HFFc6 (cell line): ENCODE measurements at places on chromosomes 6 and 20.
A peak's percentile ranks its signal among the peaks of the same experiment; 100 is the strongest.

- H3K4me1 ChIP-seq = peaks cover 10% of the 10 kb centered on the region; the same call in 1 of the 2 replicates
- H3K27me3 ChIP-seq = peaks cover 20% of the 10 kb centered on the region
- H3K4me3 ChIP-seq = peak overlapping the region; percentile 67
Measured at GRCh38 chr6:26501482-26501986, 1.4 kb downstream of the BTN1A1 start.

- H3K4me3 ChIP-seq = no peak overlapping the region
- no peak overlapping the region for H3K27ac ChIP-seq
- H3K27me3 ChIP-seq = peaks cover 27% of the 10 kb centered on the region
- no peaks in the 10 kb centered on the region for H3K36me3 ChIP-seq
Measured at GRCh38 chr20:63129991-63130657, 85.8 kb downstream of the YTHDF1 start.

GRCh38 chr20:1300083-1300840, 28.7 kb downstream of the SDCBP2 start:
- H3K36me3 ChIP-seq = peaks cover 10% of the 10 kb centered on the region; the same call in 1 of the 2 replicates
- peak overlapping the region; percentile 85; the same call in 1 of the 2 replicates for H3K27ac ChIP-seq
- no peak overlapping the region for H3K4me3 ChIP-seq
- peaks cover 13% of the 10 kb centered on the region for H3K4me1 ChIP-seq
- no peaks in the 10 kb centered on the region; the same call in none of the 2 replicates for H3K27me3 ChIP-seq

GRCh38 chr20:63568986-63569949, 4.8 kb downstream of the HELZ2 start:
- H3K27ac ChIP-seq = no peak overlapping the region
- H3K4me3 ChIP-seq = no peak overlapping the region
- H3K4me1 ChIP-seq = no peaks in the 10 kb centered on the region
- DNase-seq = no peak
- no peaks in the 10 kb centered on the region for H3K36me3 ChIP-seq

DNA sequence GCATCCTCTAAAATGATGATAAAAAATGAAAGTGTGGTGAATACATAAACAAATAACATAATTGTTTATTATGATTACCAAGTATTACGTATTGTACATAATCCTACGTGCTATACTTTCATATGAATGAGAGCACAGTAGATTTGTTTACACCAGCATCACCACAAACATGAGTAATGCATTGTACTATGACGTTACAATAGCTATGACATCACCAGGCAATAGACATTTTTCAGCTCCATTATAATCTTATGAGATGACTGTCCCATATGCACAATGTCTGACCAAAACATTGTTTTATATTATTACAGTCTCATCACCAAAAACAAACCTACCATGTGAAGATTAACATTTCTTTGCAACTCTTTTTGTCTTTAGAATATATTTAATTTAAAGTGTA, 225.7 kb upstream of the TENT5A start:
- H3K36me3 ChIP-seq = peaks cover 12% of the 10 kb centered on the region; the same call in 1 of the 2 replicates
- no peak for DNase-seq
- H3K27me3 ChIP-seq = no peaks in the 10 kb centered on the region

GRCh38 chr6:116019428-116019827, 41.3 kb downstream of the FRK start:
- peaks cover 25% of the 10 kb centered on the region for H3K4me1 ChIP-seq
- no peak overlapping the region for H3K27ac ChIP-seq
- no peaks in the 10 kb centered on the region; the same call in 1 of the 2 replicates for H3K27me3 ChIP-seq
- no peaks in the 10 kb centered on the region for H3K36me3 ChIP-seq
- no peak overlapping the region for H3K4me3 ChIP-seq

- H3K36me3 ChIP-seq = no peaks in the 10 kb centered on the region
- H3K27ac ChIP-seq = no peak overlapping the region
- no peak for DNase-seq
- no peaks in the 10 kb centered on the region for H3K4me1 ChIP-seq
Measured at GRCh38 chr20:52905241-52905994, 66.7 kb upstream of the TSHZ2 start.

- no peak for DNase-seq
- no peak overlapping the region for H3K4me3 ChIP-seq
- no peaks in the 10 kb centered on the region for H3K36me3 ChIP-seq
- no peak overlapping the region for H3K27ac ChIP-seq
- H3K27me3 ChIP-seq = no peaks in the 10 kb centered on the region; the same call in 1 of the 2 replicates
Measured at GRCh38 chr6:79750806-79751205, 119.7 kb downstream of the SH3BGRL2 start.

DNA sequence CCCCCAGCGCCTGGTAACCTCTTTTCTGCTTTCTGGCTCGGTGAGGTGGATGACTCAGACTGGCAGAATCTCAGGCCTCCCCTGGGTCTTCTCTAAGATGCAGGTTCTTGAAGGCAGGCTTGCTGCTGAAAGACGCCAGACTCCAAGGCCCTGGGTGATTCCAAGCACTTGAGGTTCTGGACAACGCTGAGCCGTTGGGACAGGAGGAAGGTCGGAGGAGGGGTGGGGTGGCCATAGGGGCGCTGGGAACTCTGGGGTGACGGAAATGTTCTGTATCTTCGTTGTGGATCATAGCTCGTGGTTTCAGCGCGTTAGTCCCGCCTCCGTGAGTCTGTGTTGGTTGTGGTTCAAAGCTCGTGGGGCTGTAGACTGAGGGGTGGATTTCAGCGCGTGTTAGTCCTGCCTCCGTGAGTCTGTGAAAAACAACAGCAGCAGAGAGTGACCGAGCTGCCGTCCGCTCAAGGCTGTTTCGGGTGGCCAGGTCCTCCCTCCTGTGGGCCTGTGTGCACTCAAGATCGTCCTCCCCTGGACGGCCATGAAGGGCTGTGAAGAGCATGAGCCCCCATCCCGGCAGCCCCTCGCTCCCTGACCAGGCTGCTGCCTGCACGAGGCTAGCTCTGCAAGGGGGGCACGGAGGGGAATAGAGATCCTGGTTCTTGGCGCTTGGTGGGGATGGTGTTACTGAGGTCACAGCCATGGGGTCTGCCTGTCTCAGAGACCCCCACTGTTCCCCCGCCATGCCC, 7.7 kb downstream of the NTSR1 start:
- H3K27ac ChIP-seq = peak overlapping the region; percentile 12; the same call in 1 of the 2 replicates
- no peak overlapping the region for H3K4me3 ChIP-seq
- peaks cover 11% of the 10 kb centered on the region for H3K27me3 ChIP-seq
- peaks cover 25% of the 10 kb centered on the region for H3K36me3 ChIP-seq
- H3K4me1 ChIP-seq = peaks cover 44% of the 10 kb centered on the region

- H3K4me1 ChIP-seq = peaks cover 47% of the 10 kb centered on the region
- H3K27me3 ChIP-seq = peaks cover 1% of the 10 kb centered on the region; the same call in 1 of the 2 replicates
- DNase-seq = peak; percentile 57
- H3K4me3 ChIP-seq = no peak overlapping the region
Measured at GRCh38 chr6:80214436-80215022, 108.1 kb downstream of the BCKDHB start.

DNA sequence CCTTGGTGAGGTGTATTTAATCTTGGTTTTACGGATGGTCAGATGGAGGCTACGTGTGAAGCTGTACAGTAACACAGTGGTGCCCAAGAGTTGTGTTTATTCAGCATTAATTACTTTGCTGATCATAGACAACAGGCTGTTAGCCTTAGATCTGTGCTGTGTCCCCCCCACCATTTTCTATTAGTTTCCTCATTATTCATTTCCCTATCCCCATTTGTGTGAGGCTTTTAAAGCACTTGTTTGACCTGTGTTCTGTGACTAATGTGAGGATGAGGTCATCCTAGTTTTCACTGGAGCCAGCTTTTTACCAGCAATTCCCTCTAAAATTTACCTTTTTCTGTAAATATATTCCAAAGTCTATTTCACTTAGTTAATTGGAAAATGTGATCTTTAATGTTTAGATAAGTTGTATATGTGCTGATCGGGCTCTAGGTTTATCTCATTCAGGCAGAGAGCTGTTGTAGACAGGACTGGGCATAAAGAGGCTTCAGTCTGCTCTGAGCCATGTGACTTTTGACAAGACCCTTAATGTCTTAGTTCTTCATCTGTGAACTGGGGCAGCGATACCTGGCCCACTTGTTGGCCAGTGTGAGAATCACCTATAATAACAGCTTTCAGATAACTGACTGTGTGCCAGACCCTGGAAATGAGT, 8.4 kb downstream of the MAPRE1 start:
- peaks cover 50% of the 10 kb centered on the region for H3K4me1 ChIP-seq
- H3K27me3 ChIP-seq = no peaks in the 10 kb centered on the region
- H3K27ac ChIP-seq = peak overlapping the region; percentile 56

- DNase-seq = no peak
- peaks cover 3% of the 10 kb centered on the region for H3K27me3 ChIP-seq
- peaks cover 30% of the 10 kb centered on the region for H3K4me1 ChIP-seq
- H3K27ac ChIP-seq = no peak overlapping the region
- H3K36me3 ChIP-seq = no peaks in the 10 kb centered on the region
- H3K4me3 ChIP-seq = no peak overlapping the region
Measured at GRCh38 chr20:51526106-51526470, 16.4 kb downstream of the NFATC2 start.

DNA sequence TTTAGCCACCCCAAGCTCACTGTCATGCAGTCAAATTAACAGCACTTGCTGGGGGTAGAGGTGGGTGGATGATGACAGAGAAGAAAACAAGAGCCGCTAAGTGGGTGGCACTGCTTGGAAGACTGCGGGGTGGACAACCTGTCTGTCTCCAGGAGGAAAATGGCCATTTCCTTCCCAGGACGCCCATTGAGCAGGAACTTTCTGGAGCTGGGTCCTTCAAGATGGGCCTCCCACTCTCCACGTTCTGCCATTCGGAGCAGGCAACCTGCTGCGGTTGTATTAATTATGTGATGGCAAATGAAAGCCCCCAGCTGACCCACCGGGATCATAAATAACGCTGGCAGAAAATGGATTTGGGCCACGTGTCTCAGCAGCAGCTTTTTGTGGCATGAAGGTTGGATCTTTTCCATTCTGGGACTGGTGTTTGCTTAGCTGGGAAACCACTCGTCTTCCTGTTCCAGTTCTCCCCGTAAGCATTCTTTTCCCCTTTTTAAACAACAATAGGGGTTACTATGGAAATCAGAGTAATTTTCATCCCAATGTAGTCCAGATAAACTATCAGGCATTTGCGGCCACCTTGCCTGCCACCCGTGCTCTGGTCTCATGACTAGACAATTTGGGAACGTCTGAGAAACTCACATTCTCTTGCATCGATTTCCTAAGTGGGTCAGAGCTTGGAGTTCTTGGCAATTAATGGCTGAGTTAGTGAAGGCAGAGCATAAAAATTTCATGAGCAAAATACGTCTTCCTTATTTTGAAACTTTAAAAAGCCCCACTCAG, 215.5 kb downstream of the ANKRD60 start:
- H3K4me3 ChIP-seq = no peak overlapping the region
- peaks cover 3% of the 10 kb centered on the region for H3K27me3 ChIP-seq
- no peak overlapping the region for H3K27ac ChIP-seq
- no peak for DNase-seq
- H3K4me1 ChIP-seq = peaks cover 29% of the 10 kb centered on the region
- H3K36me3 ChIP-seq = peaks cover 5% of the 10 kb centered on the region; the same call in 1 of the 2 replicates

DNA sequence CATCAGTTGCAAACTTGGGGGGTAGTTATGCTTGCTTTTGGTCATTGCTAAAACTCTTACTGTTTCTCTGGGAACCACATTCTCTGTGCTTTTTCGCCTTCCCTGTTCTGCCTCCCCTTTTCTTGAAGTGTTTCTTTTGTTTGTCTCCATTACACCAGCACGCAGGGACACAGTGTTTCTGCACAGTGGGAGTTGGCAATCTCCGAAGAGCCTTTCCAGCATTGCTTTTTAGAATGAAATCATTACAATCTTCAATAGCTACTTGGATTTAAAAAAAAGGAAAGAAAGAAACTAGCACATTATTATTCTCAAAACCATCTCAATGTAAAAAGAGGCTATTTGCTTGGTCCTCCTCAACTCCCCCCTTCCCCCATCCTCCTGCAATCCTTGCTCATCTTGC, 536.7 kb upstream of the MMS22L start:
- H3K36me3 ChIP-seq = no peaks in the 10 kb centered on the region
- H3K4me3 ChIP-seq = no peak overlapping the region
- H3K27me3 ChIP-seq = no peaks in the 10 kb centered on the region
- no peak overlapping the region for H3K27ac ChIP-seq
- H3K4me1 ChIP-seq = no peaks in the 10 kb centered on the region
- DNase-seq = no peak

DNA sequence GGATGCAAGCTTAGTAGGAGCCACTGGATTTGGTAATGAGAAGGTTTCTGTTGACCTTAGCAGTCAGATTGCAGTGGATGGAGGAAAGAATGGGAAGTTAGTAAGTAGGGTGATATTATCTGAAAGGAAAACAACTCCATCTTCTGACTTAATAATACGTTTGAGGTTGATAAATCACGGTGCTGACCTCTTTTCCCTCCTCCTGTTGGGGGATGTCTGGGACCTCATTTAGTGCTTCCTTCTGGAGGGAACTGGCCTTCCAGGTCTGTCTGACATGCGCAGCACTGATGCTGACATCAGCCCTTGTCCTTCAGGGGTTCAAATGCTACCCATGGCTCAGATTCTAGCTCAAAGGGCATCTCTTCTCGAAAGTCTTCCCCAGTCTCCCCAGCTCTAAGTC, 48.2 kb upstream of the AKAP12 start:
- no peaks in the 10 kb centered on the region for H3K4me1 ChIP-seq
- no peak overlapping the region for H3K27ac ChIP-seq
- DNase-seq = no peak
- H3K27me3 ChIP-seq = peaks cover 10% of the 10 kb centered on the region
- H3K36me3 ChIP-seq = no peaks in the 10 kb centered on the region
- no peak overlapping the region for H3K4me3 ChIP-seq

GRCh38 chr6:137157601-137158000, 15.8 kb downstream of the IL22RA2 start:
- H3K4me1 ChIP-seq = peaks cover 12% of the 10 kb centered on the region; the same call in 1 of the 2 replicates
- no peak for DNase-seq
- H3K4me3 ChIP-seq = no peak overlapping the region
- no peaks in the 10 kb centered on the region for H3K36me3 ChIP-seq

GRCh38 chr20:18011482-18011881, 42.7 kb downstream of the MGME1 start:
- peaks cover under 1% of the 10 kb centered on the region for H3K27me3 ChIP-seq
- no peak for DNase-seq
- peaks cover 6% of the 10 kb centered on the region; the same call in 1 of the 2 replicates for H3K4me1 ChIP-seq
- no peaks in the 10 kb centered on the region for H3K36me3 ChIP-seq
- no peak overlapping the region for H3K4me3 ChIP-seq

GRCh38 chr6:12590901-12591300, 125.7 kb upstream of the PHACTR1 start:
- H3K4me1 ChIP-seq = peaks cover 26% of the 10 kb centered on the region
- no peak for DNase-seq
- no peaks in the 10 kb centered on the region for H3K27me3 ChIP-seq
- no peak overlapping the region for H3K27ac ChIP-seq
- no peak overlapping the region for H3K4me3 ChIP-seq

DNA sequence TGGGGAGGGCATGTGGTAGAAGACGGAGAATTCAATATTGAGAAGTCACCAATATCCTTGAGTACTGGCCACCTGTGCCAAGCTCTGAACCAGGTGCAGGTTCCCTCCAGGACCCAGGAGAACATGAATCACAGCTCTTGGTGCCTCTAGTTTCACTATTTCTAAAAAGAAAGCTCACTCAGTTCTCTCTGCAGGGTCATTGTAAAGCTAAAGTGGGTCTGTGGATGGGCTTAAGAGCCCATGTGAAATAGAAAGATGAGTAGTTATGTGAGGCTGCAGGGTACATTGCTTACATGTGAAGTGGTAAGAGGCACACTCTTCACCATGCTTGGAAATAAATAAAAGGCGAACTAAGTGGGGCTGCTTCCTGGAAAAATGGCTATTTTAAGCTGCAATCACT, 43.6 kb downstream of the ZNF831 start:
- no peak overlapping the region for H3K27ac ChIP-seq
- no peaks in the 10 kb centered on the region for H3K36me3 ChIP-seq
- DNase-seq = no peak
- no peak overlapping the region for H3K4me3 ChIP-seq
- H3K4me1 ChIP-seq = no peaks in the 10 kb centered on the region

GRCh38 chr6:3912361-3913076, 63.3 kb downstream of the FAM50B start:
- peak overlapping the region; percentile 78 for H3K27ac ChIP-seq
- peak overlapping the region; percentile 78 for H3K4me3 ChIP-seq
- peaks cover 60% of the 10 kb centered on the region for H3K4me1 ChIP-seq
- no peak for DNase-seq
